ENCODE measurements at places on chromosomes 1 and 21. TPM values are rescaled to one million over a fixed set of nuclear protein-coding genes. Genes with fewer than 3 reads are reported as not detected.

Gene DMBX1
- total RNA-seq, result not detected

Gene ANKRD35
- total RNA-seq, result 0.21 TPM

Gene PLA2G2D
- not detected for total RNA-seq

Gene NUAK2
- 15.1 TPM for total RNA-seq

Gene OR2AJ1
- total RNA-seq, result not detected

Gene PLA2G5
- total RNA-seq, result not detected

Data from foreskin keratinocyte (primary cell).